Fibroblast of skin of scalp (primary cell): ENCODE measurements at places on chromosomes 6 and 20.

DNA sequence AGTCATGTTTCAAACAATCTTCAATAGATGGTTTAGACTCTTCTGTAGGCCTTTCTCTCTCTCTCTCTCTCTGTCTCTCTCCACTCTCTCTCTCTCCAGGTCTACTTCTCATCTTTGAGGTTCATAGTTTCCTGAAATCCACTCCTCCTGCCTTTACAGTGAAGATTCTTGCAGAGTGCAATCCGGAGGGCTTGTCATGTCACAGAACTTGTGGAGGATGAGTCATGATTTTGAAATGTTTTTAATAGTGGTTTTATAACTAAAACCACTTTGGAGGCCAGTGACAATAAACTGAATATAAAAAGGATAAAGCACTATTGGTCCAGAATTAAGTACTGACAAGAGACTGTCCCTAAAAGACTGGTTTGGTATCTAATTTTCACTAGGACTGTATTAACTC, 156.3 kb downstream of the KIF6 start:
- DNase-seq: peak; percentile 90

GRCh38 chr20:45358282-45359068, 4.5 kb upstream of the SYS1 start:
- peak; percentile 72 for DNase-seq

- DNase-seq: no peak
Measured at GRCh38 chr6:49744259-49744658, at the start of gene CRISP3. CRISP3 (minus strand) TSS chr6:49744388; CDS start chr6:49744367, 21 bp downstream.

GRCh38 chr6:166543603-166544295, 42.7 kb downstream of the RAMACL start:
- peak; percentile 66 for DNase-seq

DNA sequence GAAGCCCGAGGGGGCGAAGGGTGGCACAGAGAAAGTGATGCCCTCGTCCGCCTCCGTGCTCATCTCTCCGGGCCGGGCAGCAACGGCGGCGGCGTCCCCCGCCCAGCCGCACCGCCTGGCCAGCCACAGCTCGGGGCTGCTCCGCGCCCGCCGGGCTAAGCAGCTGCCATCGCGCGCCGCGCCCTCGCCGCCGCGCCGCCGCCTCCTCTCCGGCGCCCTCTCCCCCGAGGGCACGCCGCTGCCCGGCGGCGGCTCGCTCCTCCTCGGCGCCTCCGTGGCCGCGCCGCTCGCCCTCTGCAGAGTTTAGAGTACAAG, 225 bp downstream of the MAP3K5 start:
- DNase-seq: no peak

GRCh38 chr6:13290335-13290734, 38.0 kb downstream of the TBC1D7 start:
- DNase-seq: no peak

- peak; percentile 51 for DNase-seq
Measured at GRCh38 chr6:131819572-131820124, 11.8 kb downstream of the ENPP1 start.

- peak; percentile 8 for DNase-seq
Measured at GRCh38 chr20:41524980-41525613, 93.1 kb downstream of the CHD6 start.

GRCh38 chr6:157229713-157230112, 93.6 kb downstream of the TMEM242 start:
- no peak for DNase-seq

DNA sequence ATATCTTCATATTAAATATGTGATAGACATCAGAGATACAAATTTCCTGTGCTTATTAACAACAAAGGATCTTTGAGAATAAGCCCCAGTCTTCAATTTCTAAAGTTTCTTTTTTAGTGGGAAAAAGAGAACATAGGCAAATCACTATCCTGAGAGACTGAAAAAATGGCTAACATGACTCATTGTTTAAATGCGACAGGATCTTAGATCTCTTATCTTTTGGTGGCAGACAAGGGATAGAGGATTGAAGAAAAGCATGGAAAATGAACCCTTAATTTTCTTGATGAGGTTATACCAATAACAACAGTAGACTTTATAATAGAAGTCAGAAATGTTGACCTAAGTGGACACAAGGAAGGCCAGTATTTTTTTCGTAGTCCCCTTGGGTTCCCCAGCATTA, 178.6 kb upstream of the MAP3K7 start:
- no peak for DNase-seq

DNA sequence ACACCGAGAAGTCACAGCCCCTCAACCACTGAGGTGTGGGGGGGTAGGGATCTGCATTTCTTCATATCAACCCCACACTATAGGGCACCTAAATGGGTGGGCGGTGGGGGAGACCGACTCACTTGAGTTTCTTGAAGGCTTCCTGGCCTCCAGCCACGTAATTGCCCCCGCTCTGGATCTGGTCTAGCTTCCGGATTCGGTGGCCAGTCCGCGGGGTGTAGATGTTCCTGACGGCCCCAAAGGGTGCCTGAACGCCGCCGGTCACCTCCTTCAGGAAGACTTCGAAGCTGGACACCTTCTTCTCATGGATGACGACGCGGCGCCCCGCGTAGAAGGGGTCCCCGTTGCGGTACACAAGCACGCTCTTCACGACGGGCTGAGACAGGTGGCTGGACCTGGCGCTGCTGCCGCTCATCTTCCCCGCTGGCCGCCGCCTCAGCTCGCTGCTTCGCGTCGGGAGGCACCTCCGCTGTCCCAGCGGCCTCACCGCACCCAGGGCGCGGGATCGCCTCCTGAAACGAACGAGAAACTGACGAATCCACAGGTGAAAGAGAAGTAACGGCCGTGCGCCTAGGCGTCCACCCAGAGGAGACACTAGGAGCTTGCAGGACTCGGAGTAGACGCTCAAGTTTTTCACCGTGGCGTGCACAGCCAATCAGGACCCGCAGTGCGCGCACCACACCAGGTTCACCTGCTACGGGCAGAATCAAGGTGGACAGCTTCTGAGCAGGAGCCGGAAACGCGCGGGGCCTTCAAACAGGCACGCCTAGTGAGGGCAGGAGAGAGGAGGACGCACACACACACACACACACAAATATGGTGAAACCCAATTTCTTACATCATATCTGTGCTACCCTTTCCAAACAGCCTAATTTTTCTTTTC, at the start of gene DCDC2:
DCDC2 (minus strand) TSS at position 724 of the 883 bp plus-strand sequence; CDS start at position 415, 309 bp downstream.
- DNase-seq: no peak

GRCh38 chr20:63714858-63715257, 7.0 kb downstream of the ZGPAT start:
- DNase-seq: no peak

DNA sequence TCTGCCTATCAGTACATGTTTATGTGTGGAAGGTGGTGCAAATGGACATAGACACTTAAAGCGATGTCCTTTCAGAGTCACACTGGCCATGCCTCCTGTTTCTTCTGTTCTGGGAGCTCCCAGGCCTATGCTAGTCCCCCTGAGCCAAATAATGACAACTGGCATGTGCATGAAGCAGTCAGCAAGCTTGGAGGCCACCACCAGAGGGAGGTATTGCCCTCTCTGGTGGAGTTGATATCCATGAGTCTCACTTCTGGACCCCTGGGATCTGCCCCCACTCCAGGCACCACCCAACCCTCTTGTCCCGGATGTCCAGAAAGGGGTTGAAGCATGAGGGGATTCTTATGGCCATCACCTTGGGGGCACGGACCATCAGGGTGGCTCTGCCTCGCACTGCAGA, 172.2 kb downstream of the AIG1 start:
- DNase-seq: peak; percentile 29

GRCh38 chr20:21273755-21274386, 29.3 kb upstream of the XRN2 start:
- no peak for DNase-seq

GRCh38 chr20:50138120-50138478, 15.4 kb downstream of the PEDS1 start:
- no peak for DNase-seq

DNA sequence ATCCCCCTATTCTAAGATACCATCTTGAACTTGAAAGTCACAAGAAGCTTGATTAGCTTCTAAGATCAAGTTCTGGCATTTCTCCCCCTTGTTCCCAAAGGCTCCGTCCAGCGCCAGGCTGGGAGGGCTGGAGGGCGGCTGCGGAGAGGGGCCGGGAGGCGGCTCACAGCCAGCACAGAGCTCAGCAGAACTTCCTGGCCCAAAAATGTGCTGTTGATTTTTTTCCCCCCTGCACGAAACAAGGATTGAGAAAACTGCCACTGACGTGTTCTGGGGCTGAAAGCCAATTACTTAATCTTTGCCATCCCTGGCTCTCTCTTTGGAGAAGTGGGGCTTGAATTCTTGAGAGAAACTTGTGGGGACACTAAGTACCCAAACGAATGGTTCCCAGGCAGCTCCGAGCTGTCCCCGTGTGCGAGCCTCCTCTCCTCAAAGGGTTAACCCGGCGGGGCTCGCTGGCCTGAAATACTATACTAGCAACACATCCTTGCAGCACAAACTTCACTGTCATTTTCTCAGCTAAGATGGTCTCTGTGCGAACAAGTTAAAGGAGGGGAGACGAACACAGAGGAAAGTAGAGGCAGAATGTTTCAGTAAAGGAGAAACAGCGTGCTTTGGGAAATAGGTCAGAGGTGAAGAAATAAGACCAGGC, 452 bp downstream of the TRAF3IP2 start:
- DNase-seq: peak; percentile 96

- DNase-seq: no peak
Measured at GRCh38 chr6:169642455-169642854, 59.4 kb downstream of the WDR27 start.

DNA sequence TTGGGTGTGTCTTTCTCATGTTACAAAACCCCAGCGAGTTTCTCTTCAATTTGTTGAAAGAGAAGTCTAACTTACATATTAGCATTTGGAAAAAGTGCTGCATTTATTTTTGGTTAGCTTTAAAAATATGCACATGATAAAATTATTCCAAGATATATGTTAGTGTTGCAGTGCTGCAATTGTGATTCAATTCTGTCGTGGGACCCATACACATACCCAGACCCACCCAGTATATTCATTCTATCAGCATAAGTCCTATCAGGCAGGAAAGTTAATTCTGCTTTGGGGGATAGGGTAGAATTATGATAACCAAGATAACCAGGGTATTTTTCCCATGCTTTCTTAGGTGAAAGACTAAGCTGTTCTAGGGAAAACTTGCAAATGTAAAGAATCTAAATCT, 313.5 kb downstream of the EPHA7 start:
- DNase-seq: no peak

GRCh38 chr6:145850671-145851070, 36.1 kb upstream of the FBXO30 start:
- no peak for DNase-seq
